HTR-8/SVneo (cell line): ENCODE measurements at places on chromosomes 4 and X.
A peak's percentile ranks its signal among the peaks of the same experiment; 100 is the strongest.

- DNase-seq, result no peak
These were observed 87.0 kb downstream of the COL25A1 start for GRCh38 chr4:109215506-109215905.

DNA sequence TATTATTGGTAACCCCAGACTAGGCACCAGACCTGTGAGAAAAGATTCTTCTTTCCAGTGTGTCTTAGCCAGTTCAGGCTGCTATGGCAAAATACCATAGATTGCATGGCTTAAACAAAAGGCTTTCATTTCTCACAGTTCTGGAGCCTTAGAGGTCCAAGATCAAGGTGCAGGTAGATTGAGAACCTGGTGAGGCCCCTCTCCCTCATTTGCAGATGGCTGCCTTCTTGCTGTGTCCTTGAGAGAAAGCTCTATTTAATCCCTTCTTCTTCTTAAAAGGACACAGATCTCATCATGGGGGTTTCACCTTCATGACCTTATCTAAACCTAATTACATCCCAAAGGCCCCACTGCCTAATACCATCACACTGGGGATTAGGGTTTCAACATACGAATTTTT, 3.5 kb upstream of the PDLIM3 start:
- DNase-seq, result no peak

- no peak for DNase-seq
These were observed 27.3 kb upstream of the CT83 start for GRCh38 chrX:116490104-116490503.

- DNase-seq, result no peak
These were observed 117.3 kb downstream of the FAM13A start for GRCh38 chr4:88939697-88940096.

DNA sequence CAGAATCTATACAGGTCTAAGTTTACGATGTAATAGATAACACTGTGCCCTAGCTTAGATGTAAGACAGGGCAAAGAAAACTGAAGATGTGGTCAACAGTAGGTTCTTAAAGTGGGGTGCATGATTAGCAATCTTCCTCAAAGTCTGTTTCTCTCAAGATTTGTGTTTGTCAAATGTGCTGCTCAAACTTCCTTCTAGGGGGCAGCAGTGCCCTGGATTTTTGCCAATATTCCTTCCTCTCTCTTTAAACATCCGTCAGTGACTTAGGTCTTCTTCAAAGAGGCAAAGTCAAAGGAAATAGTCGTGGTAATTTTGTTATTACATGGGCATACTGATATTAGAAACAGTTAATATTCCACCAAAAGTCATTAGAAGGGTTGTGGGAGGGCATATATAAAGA, 4.2 kb upstream of the PDHA2 start:
- DNase-seq, result no peak

GRCh38 chrX:98380106-98380505, 1496.4 kb downstream of the RPA4 start:
- no peak for DNase-seq

GRCh38 chrX:151899622-151900021, 13.1 kb upstream of the MAGEA4 start:
- DNase-seq, result no peak

GRCh38 chr4:168646001-168646768, 149.3 kb downstream of the PALLD start:
- no peak for DNase-seq

GRCh38 chr4:7761720-7762119, 177.9 kb downstream of the AFAP1 start:
- DNase-seq, result peak; percentile 57

GRCh38 chrX:39242187-39242586, 440.9 kb downstream of the MID1IP1 start:
- DNase-seq, result no peak

DNA sequence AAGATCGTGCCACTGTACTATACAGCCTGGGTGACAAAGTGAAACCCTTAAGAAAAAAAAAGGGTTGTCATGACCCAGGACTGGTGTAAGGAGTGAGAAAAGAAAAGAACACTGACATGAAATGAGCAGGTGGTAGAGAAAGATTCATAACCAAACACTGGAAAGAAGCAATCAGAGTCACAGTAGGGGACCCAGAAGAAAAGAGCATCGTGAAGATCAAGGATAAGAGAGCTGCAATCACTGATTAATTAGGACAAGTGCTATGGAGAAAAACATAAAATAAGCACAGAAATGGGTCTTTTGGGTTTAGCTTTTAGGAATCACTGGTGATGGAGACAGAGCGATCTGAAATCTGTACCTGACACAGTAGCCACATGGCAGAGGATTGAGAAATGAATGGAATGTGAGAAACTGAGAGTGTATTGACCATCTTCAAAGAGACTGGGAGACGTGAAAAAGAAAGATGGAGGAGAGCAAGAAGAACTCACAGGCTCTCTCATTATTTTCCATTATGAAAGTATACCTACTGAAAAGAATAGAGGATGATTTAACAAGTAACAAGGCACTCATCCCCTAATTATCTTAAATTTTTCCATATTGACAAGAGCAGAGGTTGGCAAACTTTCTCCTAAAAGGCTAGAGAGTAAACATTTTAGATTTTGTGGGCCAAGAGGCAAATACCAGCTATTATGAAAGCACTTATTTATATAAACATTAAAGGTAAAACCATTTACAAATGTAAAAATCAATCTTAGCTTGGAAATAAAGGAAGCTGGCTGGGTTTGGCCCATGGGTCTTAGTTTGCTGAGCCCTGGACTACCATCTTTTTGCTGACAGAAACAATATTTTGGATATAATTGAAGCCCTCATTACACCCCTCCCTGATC, 7.3 kb downstream of the TMEM154 start:
- DNase-seq, result no peak

DNA sequence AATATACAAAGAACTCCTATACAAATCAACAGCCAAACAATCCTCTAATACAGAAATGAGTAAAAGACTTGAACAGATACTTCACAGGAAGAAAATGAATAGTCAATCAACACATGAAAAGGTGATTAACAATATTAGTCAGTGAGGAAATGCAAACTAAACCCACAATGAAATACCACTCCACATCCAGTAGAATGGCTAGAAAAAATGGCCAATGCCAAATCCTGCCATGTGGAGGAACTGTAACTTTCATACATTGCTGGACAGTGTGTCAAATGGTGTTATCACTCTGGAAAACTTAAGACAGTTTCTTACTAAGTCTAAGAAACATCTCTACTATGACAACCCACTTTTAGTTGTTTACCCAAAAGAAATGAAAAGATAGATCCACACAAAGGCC, 59.5 kb downstream of the NSG1 start:
- DNase-seq, result no peak

DNA sequence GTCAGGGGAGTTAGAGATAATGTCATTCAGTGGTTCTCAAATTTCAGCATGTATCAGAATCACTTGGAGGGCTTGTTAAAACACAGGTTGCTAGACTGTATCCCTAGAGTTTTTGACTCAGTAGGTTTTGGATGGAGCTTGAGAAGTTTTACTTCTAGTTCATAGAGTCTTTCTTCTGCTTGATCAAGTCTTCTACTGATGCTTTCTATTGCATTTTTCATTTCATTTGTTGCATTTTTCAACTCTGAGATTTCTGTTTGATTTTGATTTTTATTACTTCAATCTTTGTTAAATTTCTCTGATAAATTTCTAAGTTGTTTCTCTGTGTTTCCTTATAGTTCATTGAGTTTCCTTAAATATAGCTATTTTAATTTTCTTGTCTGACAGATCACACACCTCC, 361.4 kb downstream of the RAPGEF2 start:
- no peak for DNase-seq

- DNase-seq, result no peak
These were observed 427.3 kb upstream of the RASGEF1B start for GRCh38 chr4:81898862-81899504.

GRCh38 chr4:12126474-12126873, 697.8 kb upstream of the HS3ST1 start:
- DNase-seq, result no peak

- DNase-seq, result no peak
These were observed 79.3 kb downstream of the FRAS1 start for GRCh38 chr4:78136109-78137081.

DNA sequence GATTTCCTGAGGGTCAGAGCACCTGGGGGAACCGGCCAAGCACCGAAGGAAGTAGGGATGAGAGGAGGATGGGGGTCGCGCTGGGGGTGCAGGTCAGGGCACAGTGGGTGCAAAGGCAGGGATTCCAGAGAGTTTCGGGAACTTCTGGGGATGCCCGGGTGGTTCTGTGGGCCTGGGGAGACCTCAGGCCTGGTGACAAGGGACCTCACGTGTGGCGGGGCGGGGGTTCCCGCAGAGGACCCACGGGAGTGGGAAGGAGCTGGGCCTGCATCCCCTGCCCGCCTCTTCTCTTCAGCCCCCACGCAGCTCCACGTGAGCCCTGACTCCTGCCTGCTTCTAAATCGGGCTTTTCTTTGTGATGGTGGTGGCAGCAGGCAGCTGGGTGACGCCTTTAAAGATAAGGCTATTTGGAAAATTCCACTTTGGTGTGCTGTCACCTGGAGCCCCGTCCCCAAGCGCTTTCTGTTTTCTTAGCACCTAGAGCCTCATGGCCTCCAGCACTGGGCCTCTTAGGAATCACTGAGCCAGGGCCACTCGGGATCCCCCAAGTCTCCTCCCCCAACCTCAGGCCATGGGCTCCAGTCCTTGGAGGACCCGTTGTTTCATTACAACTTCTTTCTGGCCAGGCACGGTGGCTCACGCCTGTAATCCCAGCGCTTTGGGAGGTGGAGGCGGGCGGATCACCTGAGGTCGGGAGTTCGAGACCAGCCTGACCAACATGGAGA, 7.1 kb upstream of the TBC1D14 start:
- DNase-seq, result no peak

GRCh38 chrX:4668802-4669536, 955.5 kb upstream of the PRKX start:
- DNase-seq, result no peak

- peak; percentile 37 for DNase-seq
These were observed 223.4 kb downstream of the BCOR start for GRCh38 chrX:39874202-39874816.

DNA sequence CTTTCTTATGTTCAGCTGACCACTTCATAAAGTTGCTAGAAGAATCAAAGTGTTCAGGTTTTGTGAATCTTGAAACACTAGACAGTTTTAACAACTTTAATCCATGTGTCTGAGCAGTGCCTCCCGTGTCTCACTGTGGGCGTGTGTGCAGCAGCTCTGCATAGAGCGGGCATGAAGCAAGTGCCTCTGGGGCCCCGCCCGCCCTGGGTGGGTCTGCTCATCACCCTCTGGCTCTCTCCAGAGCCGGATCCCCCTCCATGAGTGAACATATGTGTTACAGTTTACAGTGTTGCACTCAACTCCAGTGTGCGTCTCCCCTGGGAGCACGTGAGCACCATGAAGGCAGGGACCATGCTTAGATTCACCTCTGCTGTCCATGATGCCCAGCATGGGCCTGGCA, 37.6 kb upstream of the CRMP1 start:
- no peak for DNase-seq

DNA sequence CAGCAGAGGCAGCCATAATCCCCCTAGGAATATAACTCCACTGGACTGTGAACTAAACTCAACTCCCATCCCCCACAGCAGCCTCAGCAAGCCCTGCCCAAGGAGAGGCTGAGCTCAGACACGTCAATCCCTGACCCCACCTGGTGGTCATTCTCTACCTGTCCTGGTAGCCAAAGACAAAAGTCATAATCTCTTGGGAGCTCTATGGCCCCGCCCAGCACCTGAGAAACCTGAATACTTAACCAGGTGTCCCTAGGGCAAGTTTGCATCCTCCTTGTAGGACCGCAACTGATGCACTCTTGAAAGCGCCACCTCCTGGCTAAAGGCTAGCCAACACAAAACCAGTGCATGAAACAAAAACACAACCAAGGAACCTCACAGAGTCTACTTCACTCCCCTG, 18.4 kb downstream of the CT47B1 start:
- no peak for DNase-seq

DNA sequence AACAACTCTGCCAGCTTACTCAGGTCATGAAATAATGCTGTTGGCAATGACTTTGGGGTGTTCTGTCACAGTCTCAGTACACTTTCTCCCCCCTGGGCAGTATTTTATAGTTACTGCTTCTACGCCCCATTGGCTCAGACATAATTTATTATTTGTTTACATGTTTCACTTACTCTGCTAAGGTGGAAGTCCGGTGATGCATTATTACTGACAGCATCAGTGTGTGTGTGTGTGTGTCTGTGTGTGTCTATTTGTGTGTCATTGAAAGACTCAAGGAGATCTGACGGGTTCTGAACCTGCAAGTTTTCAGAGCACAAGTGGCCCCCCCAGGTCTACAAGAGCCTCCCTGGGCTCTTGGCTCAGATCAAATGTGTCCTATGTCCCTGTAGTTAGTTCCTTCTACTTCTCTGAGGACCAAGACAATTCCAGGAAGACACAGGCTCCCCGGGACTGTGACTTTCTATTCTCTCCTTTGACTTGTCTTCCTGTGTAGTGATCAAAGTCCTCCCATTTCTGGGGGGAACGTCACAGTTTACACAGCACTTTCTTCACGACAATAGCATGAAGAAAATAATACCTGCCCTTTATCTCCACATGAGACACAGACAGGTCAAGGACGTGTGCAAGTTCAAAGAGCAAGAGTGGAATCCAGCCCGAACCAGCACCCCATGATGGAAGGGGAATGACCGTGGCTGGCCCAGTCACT, 283.7 kb upstream of the GATB start:
- DNase-seq, result no peak

- no peak for DNase-seq
These were observed 20.1 kb downstream of the SPON2 start for GRCh38 chr4:1152290-1152689.

DNA sequence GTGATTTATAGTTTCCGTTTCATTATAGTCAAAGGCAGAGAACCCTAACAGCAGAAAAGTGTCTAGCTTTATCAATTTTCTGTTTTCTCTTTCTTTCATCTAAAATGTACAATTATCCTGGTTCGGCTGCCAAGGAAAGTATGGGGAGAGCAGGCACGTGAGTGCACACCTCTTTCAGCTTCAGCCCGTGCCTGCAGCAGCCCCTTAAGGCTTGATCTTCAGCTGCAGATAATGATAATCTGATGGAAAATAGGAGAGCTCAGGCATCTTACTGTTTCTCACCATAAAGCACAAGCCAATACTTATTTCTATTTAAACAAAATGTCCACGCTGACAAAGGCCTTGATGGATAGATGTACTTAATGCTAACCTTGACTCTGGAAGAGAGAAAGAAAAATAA, 334.4 kb downstream of the UNC5C start:
- DNase-seq, result no peak

DNA sequence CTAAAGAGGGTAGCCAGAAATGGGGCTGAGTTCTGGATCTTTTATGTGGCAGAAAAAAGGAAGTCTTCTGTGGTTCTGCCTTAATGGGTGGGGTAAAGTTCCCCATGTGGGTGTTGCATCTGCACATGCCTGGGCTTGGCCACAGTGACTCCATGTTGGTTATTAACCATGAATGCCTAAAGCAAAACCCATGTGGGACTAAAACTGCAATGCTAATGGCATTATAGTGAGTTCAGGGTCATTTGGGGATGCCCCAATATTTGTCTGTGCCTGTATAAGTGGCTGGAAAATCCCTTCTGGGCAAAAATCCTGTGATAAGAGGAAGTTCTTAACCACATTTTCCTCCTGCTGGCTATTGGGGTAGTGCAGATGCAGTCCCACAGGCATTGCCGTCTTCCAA, 857.4 kb downstream of the FAT4 start:
- no peak for DNase-seq

- DNase-seq, result no peak
These were observed 31.6 kb upstream of the MSN start for GRCh38 chrX:65635822-65636221.
